Keratinocyte (primary cell): ENCODE measurements at places on chromosomes 5 and 9. TPM values are rescaled to one million over a fixed set of nuclear protein-coding genes. Genes with fewer than 3 reads are reported as not detected.

SPINK7 gene
- polyA plus RNA-seq = 0.87 to 19.5 TPM (median 0.93 TPM) in 3 replicates

HRCT1 gene
- polyA plus RNA-seq = not detected in 3 replicates

IFNA8 gene
- not detected in 3 replicates for polyA plus RNA-seq

SLC24A2 gene
- polyA plus RNA-seq = under 0.01 to 0.01 TPM in 2 of 3 replicates, not detected in the other

- H3K27me3 ChIP-seq = no peaks in the 10 kb centered on the region
- H3K36me3 ChIP-seq = no peaks in the 10 kb centered on the region
- peaks cover 23% of the 10 kb centered on the region for H3K4me1 ChIP-seq
- no peak for DNase-seq
- H3K27ac ChIP-seq = no peak overlapping the region
- no peak overlapping the region for H3K4me3 ChIP-seq
These were observed 21.0 kb downstream of the ANKH start for GRCh38 chr5:14850419-14851049.

DNA sequence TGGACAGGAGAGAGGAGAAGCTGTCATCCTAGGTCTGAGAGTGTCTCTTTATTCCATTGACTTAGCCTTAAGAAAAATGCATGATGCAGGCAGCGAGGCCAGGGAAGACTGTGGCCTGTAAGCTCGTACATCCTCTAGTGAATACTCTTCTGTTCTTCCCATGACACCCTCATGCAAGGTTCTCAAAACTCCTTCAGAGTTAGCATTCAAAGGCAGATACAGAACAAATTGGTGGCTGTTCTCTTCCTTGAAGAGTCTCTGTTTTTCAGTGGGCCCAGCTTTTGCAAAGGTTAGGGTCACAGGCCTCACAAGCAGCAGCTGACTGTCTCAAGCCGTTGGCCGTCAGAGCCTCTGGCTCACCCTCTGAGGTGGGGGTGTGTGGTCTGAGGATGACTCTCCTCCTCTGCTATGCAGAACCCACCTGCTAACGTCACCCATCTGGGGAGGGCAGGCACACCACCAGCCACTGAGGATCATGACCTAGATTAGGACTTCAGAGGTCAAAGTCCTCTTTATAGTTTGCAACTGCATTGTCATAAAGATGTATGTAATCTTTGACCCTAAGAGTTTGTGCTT, 15.1 kb downstream of the ADCY2 start:
- H3K4me1 ChIP-seq = no peaks in the 10 kb centered on the region
- no peak overlapping the region for H3K4me3 ChIP-seq
- H3K36me3 ChIP-seq = no peaks in the 10 kb centered on the region
- H3K27ac ChIP-seq = no peak overlapping the region
- no peaks in the 10 kb centered on the region for H3K27me3 ChIP-seq

DNA sequence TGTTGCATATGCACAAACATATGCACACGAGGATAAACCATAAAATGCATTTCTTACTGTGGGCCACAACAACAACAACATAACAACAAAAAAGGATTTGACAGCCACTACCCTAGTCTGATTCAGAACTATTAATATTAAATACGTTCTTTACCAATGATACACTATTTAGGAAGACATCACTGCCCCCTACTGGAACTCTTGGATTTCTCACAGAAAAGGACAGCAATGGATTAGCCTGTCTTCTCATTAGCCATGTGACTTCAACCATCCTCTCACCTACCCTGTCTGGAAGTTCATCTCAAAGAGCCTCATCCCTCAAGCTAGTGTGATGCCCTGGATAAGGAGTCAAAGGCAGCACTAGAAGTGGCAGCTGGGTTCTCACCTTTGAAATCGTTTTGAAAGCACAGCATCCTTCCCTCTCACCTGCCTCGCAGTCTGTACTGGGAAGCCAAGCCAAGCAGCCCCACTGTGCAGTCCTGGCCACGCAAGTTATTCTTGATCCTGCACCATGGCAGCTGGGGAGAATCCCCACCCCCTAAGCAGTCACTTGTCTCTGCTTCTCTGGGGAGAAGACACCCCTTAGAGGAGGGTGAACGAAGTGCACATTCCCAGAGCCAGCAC, 64.6 kb downstream of the SH3TC2 start:
- H3K4me1 ChIP-seq = peaks cover 22% of the 10 kb centered on the region
- no peaks in the 10 kb centered on the region for H3K27me3 ChIP-seq
- H3K4me3 ChIP-seq = no peak overlapping the region
- H3K27ac ChIP-seq = no peak overlapping the region
- no peak for DNase-seq
- no peaks in the 10 kb centered on the region for H3K36me3 ChIP-seq
